ENCODE measurements at places on chromosomes 7 and 10.
A peak's percentile ranks its signal among the peaks of the same experiment; 100 is the strongest.

GRCh38 chr7:45486575-45486974 is 87.6 kb upstream of the ADCY1 start:
- no peak for DNase-seq

- DNase-seq, result no peak
Observed at GRCh38 chr7:80924090-80924489, 5.2 kb upstream of the SEMA3C start.

- DNase-seq, result no peak
Observed at GRCh38 chr10:131075218-131075770, 236.2 kb downstream of the TCERG1L start.

DNA sequence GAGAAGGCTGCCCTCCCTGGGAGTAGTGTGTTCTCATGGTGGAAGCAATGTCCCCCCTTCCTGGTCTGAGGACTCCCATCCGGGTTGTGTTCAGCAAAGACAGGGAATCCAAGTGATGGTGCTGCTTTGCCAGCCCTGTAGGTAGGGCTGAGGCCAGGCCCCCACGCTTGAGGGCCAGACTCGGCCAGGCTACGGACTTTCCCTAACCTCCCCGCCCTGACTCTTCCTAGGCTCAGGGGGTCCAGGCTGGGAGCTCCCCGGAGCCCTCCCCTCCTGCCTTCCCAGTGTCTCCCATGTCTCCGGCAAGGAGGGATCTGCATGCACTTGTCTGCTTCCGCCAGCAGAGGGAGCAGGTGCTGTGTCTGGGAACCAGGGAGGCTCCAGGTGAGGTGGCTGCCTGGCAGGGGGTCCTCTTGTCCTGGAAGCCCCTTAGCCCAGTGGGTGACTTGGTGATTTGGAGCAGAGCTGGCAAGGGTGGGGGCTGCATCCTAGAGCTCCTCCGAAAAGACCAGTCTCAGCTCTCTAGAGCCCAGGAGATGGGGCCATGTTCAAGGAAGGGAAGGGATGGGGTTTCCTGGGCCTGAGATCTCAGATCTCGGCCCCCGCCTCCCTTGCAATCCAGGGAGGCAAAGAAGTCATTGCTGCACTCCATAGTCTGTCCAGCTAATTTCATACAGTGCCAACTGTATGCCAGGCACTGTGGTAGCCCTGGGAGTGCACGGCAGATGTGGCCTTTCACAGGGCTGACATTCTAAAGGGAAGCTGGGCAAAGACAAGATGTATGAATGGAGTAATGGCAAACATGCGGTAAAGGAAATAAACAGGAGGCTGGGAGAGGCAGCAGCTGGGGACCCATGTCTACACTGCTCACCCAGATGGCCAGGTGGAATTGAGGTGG is 20.3 kb upstream of the SFRP5 start:
- DNase-seq, result peak; percentile 69

GRCh38 chr10:86401588-86402282 is 35.1 kb upstream of the GRID1 start:
- no peak for DNase-seq

- no peak for DNase-seq
Observed at GRCh38 chr7:133282094-133282493, 29.2 kb downstream of the EXOC4 start.

GRCh38 chr10:944034-944831 is 12.7 kb upstream of the LARP4B start:
- no peak for DNase-seq

- no peak for DNase-seq
Observed at GRCh38 chr7:90715067-90715466, 118.9 kb downstream of the CDK14 start.

DNA sequence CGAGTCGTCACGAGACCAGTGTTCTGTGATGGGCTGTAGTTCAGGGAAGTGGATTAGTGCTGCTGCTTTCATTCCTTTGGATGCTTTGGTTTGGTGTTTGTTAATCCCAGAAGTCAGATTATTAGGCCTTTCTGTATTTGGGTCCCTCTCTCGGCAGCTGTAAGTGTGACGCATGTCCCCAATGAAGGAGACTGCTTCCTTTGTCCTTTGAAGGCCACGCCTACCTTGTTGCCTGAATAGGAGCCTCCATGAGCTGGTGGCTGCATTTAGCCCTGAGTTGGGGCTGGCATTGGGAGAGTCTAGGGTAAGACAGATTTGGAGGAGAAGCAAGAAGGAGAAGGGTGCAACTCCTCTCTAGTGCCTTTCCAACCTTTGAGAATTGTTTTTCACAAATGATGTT is 34.5 kb downstream of the DOCK1 start:
- DNase-seq, result no peak

Measured in activated gamma-delta T cell treated with Interleukin-2 at 50 U/mL for 16 hours (primary cell).